Adrenal gland (tissue), 19 donors: ENCODE measurements at places on chromosomes 5 and 9. TPM values are rescaled to one million over a fixed set of nuclear protein-coding genes. Genes with fewer than 3 reads are reported as not detected.

The SETX gene
- 44.4 TPM for total RNA-seq

The KIF4B gene
- total RNA-seq, result 0.09 TPM

The ADAMTS2 gene
- 23.1 TPM for total RNA-seq

The LRRC70 gene
- total RNA-seq, result 0.72 TPM

The FBXL7 gene
- total RNA-seq, result 28.5 TPM

The OMD gene
- total RNA-seq, result 0.72 TPM

The ANKRD55 gene
- total RNA-seq, result not detected

The GTF3C5 gene
- 84.5 TPM for total RNA-seq

The TTC39B gene
- 8.3 TPM for total RNA-seq

The FAF2 gene
- 43.0 TPM for total RNA-seq

The SLC45A2 gene
- not detected for total RNA-seq

The FAXDC2 gene
- total RNA-seq, result 20.0 TPM

The PHAX gene
- 33.7 TPM for total RNA-seq

The NR2F1-AS1 gene
- 38.2 TPM for total RNA-seq

The SIGMAR1 gene
- 78.2 TPM for total RNA-seq

The SPATA6L gene
- total RNA-seq, result 1.6 TPM

The ITK gene
- total RNA-seq, result 2.7 TPM

The CCDC171 gene
- 2.3 TPM for total RNA-seq

The CD14 gene
- total RNA-seq, result 162 TPM

The NDUFS6 gene
- 35.5 TPM for total RNA-seq

The IQGAP2 gene
- total RNA-seq, result 65.9 TPM

The PCDHA4 gene
- total RNA-seq, result 0.96 TPM

The DMRT3 gene
- not detected for total RNA-seq

The ALDOB gene
- 4.4 TPM for total RNA-seq

The MLANA gene
- total RNA-seq, result not detected
